ENCODE measurements at places on chromosomes 7 and 10.

DNA sequence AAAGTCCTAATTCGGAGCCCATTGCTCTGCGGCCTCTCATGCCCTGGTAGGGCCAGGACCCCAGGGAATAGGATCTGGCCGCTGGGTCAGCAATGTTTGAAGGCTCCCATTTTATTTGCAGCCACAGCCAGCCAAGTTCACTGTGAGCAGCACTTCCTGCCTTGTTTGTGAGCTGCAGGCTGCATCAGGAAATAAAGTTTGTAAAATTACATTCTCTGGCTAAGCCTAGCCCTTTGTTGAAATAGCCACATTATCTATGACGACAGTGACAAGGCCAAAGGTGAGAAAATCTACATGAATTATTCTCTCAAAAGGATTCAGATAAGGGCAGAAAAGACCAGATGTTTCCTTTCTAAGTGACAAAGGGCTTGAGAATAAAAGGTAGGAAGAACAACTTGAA, 23.7 kb upstream of the ITGB1 start:
- DNase-seq: no peak

DNA sequence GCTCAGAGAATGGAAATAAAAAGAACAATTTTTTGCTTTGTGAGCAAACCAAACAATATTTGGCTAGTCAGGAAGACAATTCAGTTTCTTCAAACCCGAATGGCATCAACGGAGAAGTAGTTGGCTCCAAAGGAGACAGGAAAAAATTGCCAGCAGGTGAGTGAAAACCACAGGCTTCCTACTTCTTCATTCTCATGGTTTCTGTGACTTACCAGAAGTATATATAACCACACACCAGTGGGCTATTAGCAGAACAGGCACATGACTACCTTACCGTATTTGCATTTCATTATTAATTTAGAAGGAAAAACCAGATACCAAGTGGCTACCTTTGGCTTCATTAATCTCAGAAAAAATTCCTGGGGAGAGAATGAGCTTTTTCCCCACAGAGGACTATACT, 8.8 kb downstream of the TDRD1 start:
- DNase-seq: no peak

GRCh38 chr7:151792636-151793035, 84.3 kb downstream of the PRKAG2 start:
- no peak for DNase-seq

GRCh38 chr10:10598297-10598696, 419.4 kb upstream of the CELF2 start:
- no peak for DNase-seq

- no peak for DNase-seq
These were observed 248.6 kb upstream of the TCERG1L start for GRCh38 chr10:131560166-131560565.

Measured in KBM-7 (cell line).